ENCODE measurements at places on chromosomes 5 and 9. TPM values are rescaled to one million over a fixed set of nuclear protein-coding genes. Genes with fewer than 3 reads are reported as not detected.
A peak's percentile ranks its signal among the peaks of the same experiment; 100 is the strongest.

DNA sequence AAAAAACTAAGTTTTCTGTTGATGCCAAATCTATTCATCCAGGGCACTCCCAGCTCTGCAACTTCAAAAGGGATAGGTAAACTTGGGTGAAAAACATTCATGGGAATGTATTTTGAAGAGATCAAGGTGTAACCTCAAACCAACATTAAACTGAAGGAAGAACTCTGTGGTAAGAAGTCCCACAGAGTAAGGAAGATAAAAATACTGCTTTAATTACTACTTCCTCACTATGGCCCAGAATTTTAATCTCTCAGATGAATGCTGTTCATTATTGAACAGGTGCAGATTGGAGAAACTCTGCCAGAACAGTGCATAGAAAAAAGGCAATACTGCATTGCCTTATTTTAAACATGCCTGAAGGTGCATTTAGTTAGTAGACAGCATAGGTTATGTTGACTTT is 37.6 kb upstream of the ANXA1 start:
- no peak for DNase-seq

- no peak for DNase-seq
These were observed 20.8 kb upstream of the SEMA4D start for GRCh38 chr9:89518466-89519365.

GRCh38 chr5:96316017-96316416 is 117.0 kb downstream of the PCSK1 start:
- no peak for DNase-seq

Gene IL4
- not detected for total RNA-seq

- DNase-seq, result no peak
These were observed 35.1 kb downstream of the TGFBI start for GRCh38 chr5:136063778-136064465.

GRCh38 chr9:132479733-132480132 is 69.7 kb downstream of the CFAP77 start:
- no peak for DNase-seq

DNA sequence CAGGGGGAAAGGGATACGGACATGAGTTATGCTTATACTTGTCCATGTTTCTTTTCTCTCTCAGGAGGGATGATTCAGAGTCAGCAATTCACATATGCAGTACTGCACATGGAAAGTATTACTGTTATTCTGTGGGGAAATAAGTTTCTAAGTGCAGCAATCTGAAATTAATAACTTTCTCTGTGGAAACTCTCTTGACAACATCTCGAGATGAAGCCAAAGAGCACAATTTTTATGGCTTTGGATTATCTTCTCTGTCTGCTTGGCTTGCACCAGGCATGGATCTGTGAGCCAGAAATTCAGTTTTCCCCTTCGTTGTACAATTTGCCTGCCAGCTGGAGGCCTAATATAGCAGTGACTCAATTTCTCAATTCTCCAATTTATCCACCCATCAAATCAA is 2.5 kb upstream of the NDFIP1 start:
- DNase-seq, result no peak

DNA sequence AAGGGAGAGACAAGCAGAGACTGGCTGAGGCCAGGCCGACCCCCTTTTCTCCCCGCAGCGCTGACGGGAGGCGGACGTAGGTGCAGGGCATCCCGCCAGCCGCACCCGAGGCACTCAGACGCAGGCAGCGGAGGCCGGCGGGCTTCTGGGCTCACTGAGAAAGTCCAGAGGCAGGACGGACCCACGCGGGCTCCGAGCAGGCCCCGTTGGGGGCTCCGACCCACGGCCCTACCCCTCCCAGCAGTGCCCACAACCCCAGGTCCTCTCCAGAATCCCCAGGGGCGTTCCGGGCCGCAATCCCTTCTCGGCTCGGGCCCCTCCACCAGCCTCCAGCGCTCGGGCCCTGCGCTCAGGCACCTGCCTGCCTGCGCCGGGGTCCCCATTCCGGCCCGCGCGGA is 543 bp downstream of the MTMR12 start:
- peak; percentile 69 for DNase-seq

- no peak for DNase-seq
These were observed 9.7 kb downstream of the GSN start for GRCh38 chr9:121277518-121278295.

Gene AIF1L
- total RNA-seq, result 7.0 TPM

Gene WDR38
- not detected for total RNA-seq

Gene MOCS2
- 42.8 TPM for total RNA-seq
